ENCODE measurements at places on chromosomes 1 and 21. TPM values are rescaled to one million over a fixed set of nuclear protein-coding genes. Genes with fewer than 3 reads are reported as not detected.

- DNase-seq: no peak
Observed at GRCh38 chr1:85240174-85240601, 19.3 kb downstream of the C1orf52 start.

- no peak for DNase-seq
Observed at GRCh38 chr1:230812568-230812967, 55.8 kb downstream of the C1orf198 start.

Gene TRIM46
- total RNA-seq: 9.8 TPM

Gene ADORA3
- total RNA-seq: 0.30 TPM

DNA sequence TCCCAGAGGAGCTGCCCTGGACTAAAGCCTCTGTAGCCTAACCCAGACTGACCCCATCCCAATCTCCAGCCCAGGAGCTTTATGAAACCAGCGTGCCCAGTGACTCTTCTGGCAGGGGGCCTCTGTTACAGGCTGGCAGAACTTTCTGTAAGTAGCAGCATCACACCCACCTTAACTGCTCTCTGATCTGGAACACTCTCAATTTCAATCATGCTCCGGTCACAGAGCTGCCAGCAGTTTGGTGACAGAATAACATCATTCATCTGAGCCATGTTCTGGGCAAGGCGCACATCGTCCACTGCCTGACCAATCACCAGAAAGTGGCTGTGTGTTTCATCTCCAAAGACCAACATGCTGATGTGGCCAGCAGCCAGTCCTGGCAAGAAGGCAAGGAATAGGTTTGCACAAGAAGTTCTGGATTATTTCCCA lies 14.7 kb downstream of the ADCY10 start:
- DNase-seq: no peak

Gene MSH4
- not detected for total RNA-seq

DNA sequence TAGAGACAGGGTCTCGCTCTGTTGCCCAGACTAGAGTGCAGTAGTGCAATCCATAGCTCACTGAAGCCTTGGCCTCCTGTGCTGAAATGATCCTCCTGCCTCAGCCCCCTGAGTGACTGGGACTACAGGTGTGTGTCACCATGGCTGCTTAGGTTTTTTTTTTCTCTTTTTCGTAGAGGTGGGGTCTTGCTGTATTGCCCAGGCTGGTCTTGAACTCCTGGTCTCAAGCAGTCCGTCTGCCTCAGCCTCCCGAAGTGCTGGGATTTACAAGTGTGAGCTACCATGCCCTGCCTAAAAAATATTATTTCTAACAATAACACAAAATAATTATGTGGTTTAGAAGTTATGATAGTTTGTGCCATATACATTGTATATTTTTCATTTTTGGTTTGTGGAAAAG lies 9.9 kb downstream of the CAMTA1 start:
- no peak for DNase-seq

DNA sequence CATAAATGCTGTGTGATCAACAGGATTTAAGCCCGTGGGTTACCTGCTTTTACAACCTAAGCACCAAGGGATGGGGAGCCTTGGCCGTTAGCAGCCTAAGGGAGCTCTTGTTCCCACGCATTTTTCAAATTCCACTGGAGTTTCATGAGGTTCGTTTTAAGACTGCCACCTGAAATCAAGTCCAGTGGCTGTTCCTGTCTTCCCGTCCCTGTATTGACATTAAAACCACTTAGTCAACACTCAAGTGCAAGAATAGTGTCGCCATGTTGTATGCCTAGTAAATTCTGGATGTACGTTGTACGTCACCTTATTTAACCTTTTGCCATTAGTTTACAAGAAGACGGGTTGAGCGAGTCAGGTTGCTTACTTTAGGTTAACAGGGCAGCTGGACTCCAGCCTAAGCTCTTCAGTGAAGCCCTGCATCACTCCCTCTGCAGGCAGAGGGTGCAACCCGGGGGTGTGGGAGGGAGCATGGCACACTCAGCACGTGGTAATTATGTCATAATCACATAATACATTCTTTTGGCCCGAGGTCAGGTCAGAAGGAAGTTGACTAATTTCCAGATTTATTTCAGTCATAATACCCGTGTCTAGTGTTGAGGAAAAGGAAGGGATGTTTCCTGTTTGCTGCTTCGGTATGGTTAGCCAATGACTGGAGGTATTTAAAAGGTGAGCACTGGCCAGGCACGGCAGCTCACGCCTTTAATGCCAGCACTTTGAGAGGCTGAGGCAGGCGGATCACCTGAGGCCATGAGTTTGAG lies 42.5 kb downstream of the CNST start:
- DNase-seq: no peak

DNA sequence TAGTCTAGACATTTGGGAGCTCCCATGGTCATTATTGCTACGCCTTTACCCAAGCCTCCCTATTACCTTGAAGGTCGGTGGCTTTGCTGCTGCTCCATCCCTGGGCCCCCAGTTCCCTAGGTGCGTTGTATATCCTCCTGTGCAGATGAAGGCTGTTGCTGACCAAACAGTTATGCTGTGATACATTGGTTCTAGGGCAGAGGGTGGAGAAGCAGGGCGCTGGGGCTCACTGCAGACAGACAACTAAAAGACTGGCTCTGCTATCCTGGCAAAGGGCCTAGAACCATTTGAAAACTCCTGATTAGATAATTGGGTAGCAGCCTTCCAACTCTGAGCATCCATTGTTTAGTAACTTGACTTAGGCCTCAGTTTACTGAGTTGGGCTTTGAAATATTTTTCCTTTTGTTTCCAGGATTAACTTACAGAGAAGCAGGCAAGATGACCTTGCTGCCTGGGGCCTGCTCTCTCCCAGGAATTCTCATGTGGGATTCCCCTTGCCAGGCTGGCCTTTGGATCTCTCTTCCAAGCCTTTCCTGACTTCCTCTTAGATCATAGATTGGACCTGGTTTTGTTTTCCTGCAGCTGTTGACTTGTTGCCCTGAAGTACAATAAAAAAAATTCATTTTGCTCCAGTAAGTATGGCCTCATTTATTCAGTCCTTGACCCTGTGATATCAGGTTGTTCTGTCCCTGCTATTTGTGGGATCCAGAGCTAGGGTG lies 15.5 kb downstream of the CHI3L2 start:
- DNase-seq: no peak

DNA sequence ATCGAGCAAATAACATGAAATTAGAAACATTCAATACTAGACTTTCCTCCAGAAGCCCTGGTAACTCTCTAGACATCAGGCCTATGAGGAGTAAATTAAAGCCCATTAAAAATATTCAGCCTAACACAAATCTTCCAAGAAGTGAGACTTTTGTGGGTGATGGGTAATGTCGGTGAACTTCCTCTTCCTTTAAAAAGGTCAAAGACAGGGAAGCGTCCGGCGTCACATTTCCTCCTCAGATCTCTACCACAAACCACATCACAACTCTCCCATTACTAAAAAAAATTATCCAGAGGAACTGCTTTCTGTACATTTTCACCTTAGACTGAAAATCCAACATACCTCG lies 1.4 kb downstream of the EIF4G3 start:
- DNase-seq: peak; percentile 23

- DNase-seq: no peak
Observed at GRCh38 chr21:35019631-35020032, 29.5 kb downstream of the RUNX1 start.

DNA sequence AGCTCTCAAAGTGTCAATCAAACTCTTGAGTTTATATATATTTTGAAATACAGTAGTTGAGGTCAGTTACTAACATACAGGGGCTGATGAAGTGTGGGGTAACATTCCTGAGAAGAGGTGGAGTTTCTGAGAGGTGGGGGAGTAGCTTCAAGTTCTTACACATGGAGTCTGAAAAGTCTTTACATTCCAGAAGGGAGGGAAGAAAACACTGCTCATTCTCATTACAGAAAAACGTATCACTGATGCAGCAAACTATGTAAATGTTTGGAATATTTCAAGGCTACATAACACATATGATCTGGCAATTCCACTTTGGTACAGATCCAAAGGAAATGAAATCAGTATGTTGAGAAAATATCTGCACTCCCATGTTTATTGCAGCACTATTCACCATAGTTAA lies 1065.8 kb upstream of the B3GALT2 start:
- DNase-seq: no peak

Gene SELENBP1
- 0.72 TPM for total RNA-seq

Gene IRF2BP2
- 141 TPM for total RNA-seq

All from T-cell (primary cell).